Fibroblast of upper back skin (primary cell): ENCODE measurements at places on chromosomes 5 and 9.
A peak's percentile ranks its signal among the peaks of the same experiment; 100 is the strongest.

- no peak for DNase-seq
Observed at GRCh38 chr9:35293376-35293964, 131.7 kb downstream of the UNC13B start.

GRCh38 chr5:172743112-172743959, 27.7 kb downstream of the DUSP1 start:
- DNase-seq = no peak

DNA sequence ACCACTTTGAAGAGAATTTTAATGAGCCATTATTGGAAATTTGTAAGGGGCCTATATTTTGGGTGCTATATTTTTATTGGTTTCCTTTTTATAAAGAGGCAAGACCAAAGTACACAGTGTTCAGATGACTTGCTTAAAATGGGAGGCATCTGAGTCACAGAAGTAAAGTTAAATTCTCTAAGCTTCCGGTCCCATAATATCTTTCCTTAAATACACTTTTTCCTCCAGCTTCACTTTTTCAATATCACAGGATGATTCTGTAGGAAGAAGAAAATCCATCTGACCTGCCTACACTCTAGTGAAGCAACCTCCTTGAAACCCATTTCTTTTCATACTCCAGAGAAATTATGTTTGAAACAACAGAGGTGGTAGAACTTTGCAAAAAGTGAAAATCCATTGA, 274.0 kb downstream of the PIK3R1 start:
- no peak for DNase-seq

- peak; percentile 84 for DNase-seq
Observed at GRCh38 chr9:107932046-107932445, 442.5 kb upstream of the KLF4 start.

- no peak for DNase-seq
Observed at GRCh38 chr5:122454541-122454940, 142.5 kb downstream of the SNCAIP start.

- no peak for DNase-seq
Observed at GRCh38 chr9:34514816-34515215, 8.0 kb downstream of the ENHO start.
